Omental fat pad (tissue), 4 donors: ENCODE measurements at places on chromosomes 12 and 14.

GRCh38 chr12:78120866-78121560 lies 290.3 kb downstream of the NAV3 start:
- no peak for DNase-seq

GRCh38 chr14:97080991-97081390 lies 283.8 kb downstream of the VRK1 start:
- no peak for DNase-seq

- no peak for DNase-seq
Measured at GRCh38 chr12:18139254-18139653, 49.3 kb upstream of the RERGL start.

DNA sequence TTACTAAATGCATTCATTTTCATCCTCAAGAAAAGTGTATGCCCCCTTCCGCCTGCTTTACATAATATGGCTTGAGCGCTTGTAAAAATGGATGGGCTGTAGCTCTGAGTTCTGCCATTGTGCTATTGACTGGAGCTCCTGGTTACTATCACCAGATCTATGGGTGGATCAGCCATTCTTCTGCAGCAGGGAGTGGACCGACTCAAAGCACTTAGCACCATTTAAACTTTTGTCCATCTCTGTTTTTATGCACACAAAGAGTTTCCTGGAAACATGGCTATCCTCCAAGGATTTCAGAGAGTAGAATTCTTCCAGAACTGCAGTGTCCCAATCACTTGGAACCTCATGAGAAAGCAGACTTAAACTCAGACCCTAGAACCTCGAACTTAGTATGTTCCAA lies 4.5 kb upstream of the NUMB start:
- DNase-seq, result no peak

DNA sequence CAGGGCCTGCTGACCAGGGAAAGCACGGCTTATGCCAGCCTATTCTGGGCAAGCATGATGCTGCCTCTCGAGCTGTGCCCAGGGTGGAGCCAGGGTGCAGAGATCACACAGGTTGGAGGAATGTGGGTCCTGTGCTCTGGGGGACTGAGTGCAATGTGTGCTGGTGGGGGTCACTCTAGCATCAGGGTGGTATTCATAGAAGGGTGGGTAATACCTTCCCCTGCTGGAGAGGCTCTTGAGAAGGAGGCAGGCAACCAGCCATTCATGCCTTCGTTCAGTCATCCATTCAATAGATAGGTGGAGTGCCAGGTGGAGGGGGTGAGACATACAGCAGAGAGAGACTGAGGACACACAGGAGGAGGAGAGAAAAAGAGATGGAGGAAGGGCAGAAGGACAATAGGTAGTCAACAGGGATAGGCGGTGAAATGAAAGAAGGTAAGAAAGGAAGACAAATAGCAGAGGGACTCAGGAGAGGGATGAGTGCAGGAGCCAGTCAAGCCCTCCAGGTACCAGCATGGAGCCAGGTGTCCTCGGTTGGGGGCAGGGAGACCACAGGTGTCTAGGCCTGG lies 5.2 kb upstream of the ZNF385A start:
- no peak for DNase-seq

DNA sequence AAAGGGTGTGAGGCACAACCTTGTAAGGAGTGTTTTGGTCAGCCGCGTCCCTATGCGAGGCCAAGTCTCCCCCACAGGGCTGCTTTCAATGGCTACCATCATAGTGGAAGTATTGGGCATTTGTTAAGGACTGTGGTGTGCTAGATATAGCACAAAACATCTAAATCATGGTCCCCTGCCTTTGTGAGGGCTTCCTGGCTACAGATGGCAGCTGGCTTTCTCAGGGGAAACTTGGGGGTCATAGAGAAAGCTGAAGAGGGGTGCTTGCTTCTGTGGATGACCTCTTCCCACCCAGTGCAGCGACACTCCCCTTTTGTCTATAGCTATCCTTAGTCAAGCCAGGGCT lies 315.8 kb downstream of the ZFP36L1 start:
- DNase-seq, result no peak

- no peak for DNase-seq
Measured at GRCh38 chr14:23816371-23816770, 137.2 kb upstream of the DHRS4 start.

- DNase-seq, result no peak
Measured at GRCh38 chr14:79018836-79019235, 848.7 kb downstream of the NRXN3 start.
